GM06990 (cell line): ENCODE measurements at places on chromosomes 11 and 22.
A peak's percentile ranks its signal among the peaks of the same experiment; 100 is the strongest.

DNA sequence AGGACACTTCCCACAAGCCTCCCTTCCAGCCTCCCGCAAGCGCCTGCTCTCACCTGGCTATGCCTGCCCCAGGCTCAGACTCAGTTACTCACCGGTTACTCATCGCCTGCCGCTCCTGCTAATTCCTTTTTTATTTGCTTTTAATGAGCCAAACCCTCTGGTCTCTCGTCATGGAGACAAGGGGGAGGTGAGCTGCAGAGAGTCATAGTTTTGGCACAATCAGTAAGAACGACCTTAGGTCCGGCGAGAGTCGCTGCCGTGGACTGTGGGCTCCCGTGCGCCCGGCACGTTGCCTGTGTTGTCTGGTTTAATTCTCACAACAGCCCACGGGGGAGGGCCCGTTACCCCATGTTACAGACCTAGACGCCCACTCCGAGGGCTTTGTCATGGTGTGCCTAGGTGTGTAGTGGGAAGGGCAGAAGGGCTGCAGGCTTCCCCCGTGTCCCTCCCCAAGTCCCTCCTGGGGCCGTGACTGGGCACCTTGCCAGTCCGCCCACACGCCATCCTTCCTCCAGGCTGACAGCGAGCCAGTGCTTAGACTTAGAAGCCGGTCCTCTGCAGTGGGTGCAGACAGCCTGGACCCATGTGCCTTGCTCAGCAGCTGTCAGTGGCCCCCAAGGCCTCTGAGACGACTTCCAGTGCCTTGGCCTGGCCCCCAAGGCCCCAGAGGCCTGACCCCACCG is 42.2 kb downstream of the WNT7B start:
- no peak for DNase-seq

DNA sequence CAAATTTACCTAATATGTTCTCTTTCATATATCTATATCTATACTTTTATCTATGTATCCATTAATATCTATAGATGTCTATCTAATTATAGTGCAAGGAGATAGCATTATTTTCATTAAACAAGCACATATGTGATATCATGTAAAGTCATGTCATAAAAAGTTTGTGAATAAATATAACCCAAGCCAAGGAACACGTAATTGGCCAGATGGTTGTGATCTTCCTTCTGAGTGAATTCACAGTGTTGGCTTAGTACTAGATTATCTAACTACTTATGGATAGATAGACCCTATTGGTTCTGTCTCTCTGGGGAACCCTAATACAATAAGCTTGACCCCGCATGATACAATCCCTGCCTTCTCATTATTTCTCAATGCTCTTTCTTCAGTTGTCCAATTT is 484.4 kb downstream of the LRRC4C start:
- DNase-seq, result no peak

DNA sequence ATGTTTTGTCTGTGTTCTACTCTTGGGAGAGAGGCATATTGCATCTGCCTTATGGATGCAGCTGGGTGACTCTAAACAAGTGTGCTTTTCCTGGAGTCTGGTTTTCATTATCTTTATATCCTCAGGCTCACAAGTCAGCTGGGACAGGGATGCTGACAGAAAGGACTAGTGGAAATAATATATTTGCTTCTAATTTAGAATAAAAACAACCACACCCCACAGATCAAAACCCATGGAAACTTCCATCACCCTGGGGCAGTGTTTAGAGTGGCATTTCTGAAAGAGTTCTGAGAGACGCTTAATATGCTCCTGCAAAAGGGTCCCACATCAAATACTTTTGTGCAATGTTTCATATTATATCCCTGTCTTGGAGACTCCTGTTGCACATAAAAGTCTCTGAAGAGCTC is 20.8 kb downstream of the KCNE3 start:
- DNase-seq, result no peak

GRCh38 chr11:50182486-50182885 is 149.8 kb downstream of the OR4C45 start:
- no peak for DNase-seq

- DNase-seq, result no peak
These were observed 10.3 kb upstream of the RAC2 start for GRCh38 chr22:37254209-37254866.

GRCh38 chr11:88569342-88569741 is 231.8 kb upstream of the CTSC start:
- no peak for DNase-seq

DNA sequence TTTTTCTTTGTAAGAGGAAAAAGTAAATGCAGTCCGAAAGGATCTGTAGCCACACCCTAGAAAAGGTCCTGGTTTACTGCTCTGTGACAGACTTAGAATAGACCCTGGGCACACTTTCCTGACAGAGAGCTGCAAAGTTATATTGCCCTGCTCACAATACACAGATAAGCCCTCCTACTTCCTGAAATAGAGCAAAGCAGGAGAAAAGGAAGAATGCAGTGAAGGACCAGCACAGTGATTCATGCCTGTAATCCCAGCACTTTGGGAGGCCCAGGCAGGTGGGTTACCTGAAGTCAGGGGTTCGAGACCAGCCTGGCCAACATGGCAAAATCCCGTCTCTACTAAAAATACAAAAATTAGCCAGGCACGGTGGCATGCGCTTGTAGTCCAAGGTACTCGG is 2.2 kb downstream of the CYB561A3 start:
- no peak for DNase-seq

- DNase-seq, result no peak
These were observed 131.5 kb upstream of the TRPC6 start for GRCh38 chr11:101715281-101715680.

DNA sequence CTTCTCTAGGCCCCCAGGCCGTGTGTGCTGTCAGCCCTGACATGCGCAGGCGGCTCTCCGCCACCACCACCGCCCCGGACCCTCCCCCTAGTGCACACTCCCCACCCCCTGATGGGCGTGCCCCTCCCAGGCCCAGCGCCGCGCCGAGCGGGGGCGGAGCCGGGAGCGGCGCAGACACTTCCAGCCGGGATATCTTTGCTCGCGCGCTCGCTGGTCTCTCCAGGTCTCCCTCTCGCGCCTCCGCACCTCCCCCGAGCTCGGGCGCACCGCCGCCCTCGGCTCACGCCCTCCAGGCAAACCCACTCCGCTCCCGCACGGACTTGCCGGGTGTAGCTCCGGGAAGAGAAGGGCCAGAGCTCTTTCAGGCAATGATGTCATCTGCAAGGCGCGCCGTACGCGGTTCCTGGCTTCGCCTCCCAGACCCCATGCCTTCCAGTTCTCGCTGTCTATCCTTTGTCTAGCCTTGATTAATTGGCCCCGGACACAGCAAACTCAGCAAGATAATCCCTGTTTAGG is at the start of gene SCN3B:
Gene SCN3B, minus strand, starts transcription at position 59 of the 516 bp plus-strand sequence. CDS start 823 bp downstream, outside the sequence.
- peak; percentile 29 for DNase-seq

DNA sequence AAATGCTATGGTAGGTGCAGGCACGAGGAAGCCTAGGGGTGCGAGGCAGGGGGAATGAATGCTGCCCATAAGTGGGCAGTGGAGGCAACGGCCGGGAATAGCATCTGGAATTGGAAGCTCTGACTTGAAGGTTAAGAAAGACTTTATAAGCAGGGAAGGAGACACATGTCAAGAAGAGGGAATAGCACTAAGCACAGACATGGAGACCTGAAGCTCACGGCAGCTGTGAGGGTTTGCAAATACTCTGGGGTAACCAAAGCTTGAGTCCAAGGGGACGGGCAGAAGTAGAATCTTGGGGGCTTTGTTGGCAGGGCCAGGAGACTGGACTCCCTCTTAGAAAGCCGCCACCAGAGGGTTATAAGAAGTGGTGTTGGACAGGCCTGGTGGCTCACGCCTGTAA is 112.6 kb downstream of the CEP164 start:
- no peak for DNase-seq
